ENCODE measurements at places on chromosomes 7 and 10.

GRCh38 chr7:105866102-105866801 lies 10.1 kb downstream of the ATXN7L1 start:
- DNase-seq = no peak

GRCh38 chr10:82856957-82857613 lies 982.1 kb downstream of the NRG3 start:
- no peak for DNase-seq

DNA sequence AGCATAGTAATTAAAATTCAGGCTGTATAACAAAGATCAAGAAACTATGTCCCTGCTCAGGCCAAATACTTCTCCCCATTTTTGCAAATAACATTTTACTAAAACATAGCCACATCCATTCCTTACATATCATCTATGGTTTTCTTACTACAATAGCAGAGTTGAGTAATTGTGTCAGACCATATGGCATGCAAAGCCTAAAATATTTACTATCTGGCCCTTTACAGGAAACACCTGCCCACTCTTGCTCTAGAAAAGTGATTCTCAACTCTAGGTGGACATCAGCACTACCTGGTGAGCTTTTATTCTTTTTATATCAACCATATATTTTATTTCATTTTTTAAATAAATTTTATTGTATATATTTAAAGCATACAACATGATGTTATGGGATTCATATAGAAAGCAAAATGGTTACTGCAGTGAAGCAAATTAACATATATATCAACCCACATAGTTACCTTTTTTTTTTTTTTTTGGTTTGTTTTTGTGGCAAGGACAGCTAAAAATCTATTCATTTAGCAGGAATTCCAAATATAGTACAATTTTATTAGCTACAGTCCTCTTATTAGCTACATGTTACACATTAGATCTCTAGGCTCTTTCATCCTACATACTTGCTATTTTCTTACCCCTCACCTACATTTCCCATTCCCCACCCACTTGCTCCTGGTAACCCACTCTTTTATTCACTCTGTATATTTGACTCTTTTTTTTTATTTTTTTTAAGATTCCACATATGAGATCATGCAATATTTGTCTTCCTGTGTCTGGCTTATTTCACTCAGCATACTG lies 19.6 kb downstream of the ABI1 start:
- no peak for DNase-seq

DNA sequence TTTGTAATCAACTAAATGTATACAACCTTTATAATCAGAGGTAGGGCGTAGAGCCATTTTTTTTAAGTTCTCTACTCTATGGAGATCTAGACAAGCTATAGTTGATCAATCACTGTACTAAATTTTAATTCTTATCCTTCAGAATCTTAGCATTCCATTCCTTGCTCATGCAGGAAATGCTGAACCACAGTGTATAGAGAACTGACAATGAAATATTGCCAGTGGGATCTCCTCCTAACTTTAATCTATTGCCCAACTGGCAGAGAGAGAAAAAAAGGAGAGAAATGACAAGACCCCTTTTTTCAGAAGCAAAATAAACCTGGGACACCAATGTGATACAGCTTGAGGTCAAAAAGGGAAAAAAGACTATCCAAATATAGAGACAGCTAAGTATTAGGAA lies 26.4 kb upstream of the PPP3CB start:
- DNase-seq = no peak

DNA sequence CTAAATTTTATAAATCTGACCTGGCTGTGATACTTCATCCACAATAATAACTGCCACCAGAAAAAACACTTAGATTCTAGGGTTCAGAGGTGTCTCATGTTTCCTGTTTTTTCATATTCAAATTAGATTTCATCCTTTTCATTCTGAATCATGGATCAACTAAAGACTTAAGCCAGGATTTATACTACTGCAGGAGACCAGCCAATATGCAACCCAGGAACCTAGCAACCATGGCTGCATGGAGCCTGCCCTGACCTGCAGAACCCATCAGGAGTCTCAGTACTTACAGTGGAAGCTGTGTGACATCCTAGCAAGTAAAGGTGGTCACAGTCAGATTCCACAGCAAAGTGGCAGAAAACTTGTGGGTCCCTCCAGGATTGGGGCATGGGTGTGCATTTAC lies 40.5 kb upstream of the RNF148 start:
- no peak for DNase-seq

GRCh38 chr7:33815336-33815735 lies 90.0 kb upstream of the BMPER start:
- DNase-seq = no peak

GRCh38 chr7:150368096-150368883 lies at the start of gene REPIN1:
Gene REPIN1, plus strand, starts transcription at chr7:150368822. Its CDS starts 890 bp downstream, at chr7:150369712.
- peak; percentile 80 for DNase-seq

DNA sequence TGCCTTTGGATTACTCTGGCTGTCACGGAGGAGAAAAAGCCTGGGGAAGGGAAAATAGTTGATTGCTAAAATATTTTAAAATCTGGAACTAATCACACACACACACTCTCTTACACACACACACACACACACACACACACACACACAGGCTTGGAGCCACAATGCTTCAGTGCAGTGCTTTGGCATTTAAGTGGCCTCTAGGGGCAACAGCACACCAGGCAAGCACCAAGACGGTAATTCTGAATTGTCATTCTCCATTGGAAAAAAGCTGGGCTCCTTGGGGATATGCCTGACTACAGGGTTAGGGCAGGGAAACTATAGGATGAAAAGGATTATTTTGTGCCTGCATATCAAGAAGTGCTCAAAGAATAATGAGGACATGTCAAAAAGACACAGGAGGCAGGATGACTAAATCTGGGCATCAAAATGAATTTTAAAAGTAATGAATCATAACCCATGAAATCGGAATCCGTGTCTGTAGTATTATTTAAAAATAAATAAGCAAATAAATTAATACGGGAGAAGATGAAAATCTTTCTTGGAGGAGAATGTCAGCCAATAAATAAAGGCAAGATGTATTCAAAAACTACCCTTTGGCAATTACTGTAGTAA lies 30.4 kb upstream of the DDC start:
- DNase-seq = peak; percentile 28

DNA sequence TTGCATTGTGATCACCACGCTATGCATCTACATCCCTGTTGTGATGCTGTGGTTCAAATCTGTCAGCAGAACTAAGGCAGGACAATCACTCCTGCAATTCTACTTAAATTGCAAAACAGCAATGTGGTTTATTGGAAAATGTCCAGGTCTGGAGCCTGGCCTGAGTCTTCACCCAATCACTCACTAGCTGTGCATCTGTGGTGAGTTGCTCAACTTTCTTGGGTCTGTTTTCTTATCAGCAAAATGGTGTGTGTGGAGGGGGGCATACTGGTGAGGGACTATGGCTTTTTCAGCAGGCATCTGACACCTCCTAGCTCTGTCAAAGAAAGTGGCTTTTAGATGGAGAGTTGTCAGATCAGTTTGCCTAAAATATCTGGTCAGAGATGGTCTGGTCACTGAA lies 108.3 kb upstream of the FEZF1 start:
- no peak for DNase-seq

DNA sequence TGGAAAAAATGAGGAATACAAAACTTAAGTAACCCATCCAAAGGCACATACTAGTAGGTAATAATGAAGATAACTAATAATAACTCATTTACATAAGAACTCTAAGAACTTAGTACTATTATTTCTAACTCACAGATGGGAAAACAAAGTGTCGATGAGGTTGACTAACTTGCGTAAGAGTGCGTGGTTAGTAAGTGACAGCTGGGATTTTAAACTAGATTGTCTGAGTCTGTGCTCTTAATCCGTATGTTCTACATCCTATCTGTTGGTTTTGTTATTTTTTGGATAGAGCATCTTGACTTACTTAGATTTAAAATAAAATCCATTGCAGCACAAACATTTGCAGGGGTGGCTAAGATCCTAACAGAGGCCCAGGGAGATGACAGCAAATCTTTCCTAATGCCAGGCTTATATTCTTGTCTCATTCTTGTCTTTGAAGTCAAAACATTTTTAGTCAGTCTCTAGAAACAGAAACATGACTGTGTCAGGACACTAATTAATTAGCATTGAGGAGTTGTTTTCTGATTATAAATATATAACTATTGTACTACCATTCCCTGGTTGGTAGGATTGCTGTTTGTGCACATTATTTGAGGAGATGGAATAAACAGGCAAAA lies 11.7 kb downstream of the RPA3 start:
- no peak for DNase-seq

- no peak for DNase-seq
Observed at GRCh38 chr7:50554431-50555322, 10.5 kb downstream of the DDC start.

DNA sequence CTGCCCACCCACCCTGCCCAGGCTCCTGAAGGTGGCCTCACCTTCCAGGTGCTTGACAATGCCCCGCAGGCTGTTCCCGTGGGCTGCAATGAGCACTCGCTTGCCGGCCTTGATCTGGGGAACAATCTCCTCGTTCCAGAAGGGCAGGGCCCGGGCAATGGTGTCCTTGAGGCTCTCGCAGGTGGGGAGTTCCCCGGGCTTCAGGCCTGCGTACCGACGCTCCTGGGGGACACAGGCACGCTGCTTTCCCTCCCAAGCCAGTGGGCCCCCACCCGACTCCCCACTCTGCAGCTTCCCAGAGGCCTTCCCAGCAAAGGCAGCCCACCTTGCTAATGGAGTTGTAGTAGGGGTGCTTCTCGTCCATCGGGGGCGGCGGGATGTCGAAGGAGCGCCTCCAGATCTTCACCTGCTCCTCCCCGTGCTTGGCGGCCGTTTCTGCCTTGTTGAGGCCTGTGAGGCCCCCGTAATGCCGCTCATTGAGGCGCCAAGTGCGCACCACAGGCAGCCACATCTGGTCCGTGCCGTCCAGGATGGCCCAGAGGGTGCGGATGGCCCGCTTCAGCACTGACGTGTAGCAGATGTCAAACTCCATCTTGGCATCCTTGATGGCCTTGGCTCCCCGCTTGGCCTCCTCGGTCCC lies 456 bp downstream of the PGAM2 start:
- DNase-seq = no peak

DNA sequence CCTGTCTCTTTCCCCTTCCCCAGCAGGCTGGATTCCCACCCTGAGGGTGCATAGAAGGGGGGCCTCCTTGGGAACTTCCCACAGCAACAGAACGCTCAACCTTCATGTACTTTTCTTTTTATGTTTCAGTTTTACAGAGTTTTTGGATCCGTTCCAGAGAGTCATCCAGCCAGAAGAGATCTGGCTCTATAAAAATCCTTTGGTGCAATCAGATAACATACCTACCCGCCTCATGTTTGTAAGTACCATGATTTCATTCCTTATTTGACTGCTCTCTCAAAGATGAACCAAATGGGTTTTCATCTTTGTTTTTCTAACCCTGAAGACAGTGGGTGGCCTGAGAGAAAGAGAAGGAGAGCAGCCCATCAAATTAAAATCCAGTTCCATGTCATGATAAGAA lies 46.7 kb downstream of the PLPP4 start:
- DNase-seq = no peak

DNA sequence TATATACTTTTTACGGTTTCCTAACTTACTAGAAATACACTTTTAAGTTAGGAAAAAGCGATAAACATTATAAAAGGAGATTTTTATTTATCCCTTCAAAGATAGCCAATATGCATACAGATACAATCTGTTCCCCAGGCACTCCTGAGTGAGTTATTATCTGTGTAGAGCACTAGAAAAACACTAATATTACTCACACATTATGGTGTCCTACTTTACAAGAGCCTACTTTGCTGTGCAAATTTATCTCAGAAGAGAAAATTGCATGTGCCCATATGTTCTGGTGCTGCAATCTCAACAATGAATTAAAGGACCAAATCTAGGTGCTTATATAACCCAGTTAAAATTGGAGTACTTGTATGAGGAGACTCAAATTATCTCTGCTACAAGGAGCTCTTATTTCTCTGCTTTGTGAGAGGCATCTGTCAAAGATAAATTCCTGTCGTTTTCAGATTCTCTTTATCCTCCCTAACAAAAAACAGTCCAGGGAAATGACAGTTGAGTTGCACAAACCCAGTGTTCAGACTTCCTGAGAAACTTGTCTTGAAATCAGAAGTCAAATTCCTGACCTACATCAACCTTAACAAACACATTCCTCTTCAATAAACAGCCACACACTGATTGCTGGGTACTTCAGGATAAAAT lies 28.9 kb downstream of the CPA1 start:
- no peak for DNase-seq

DNA sequence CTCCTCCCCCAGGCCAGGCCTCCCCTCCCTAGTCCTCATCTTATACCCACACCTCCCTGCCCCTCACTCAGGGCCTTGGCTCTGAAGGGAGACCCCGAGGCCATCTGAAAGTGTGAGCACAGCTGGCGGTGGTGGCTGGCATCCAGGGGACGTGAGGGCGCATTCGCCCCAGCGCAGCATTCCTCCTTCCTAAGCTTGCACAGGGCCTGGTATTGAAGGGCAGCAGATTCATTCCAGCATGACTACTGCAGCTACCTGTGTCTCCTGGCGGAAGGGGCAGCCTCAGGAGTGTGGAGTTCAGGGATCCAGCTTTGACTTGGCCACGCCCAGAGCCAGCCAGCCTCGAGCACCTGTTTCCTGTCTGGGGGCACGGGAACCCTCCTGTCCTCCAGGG lies 72.6 kb downstream of the PARP12 start:
- peak; percentile 37 for DNase-seq

DNA sequence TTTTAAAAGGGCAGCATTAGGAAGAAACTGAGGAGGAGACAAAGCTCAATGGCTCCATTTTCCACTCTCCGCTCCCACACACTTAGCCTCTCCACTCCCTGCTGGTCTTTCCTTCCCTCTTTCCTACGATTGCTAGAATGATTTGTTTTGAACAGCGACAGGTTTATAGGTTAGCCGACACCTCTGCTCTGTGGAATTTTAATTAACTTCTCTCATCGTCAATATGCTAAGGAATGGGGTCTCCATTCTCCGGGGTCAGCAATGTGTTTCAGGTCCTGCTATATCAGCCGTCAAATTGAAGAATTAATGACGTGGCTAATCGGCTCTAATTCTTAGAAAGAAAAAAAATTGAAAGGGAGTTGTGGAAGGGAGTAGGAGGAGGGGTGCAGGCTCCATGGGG lies 28.9 kb downstream of the FBXW4 start:
- DNase-seq = no peak

DNA sequence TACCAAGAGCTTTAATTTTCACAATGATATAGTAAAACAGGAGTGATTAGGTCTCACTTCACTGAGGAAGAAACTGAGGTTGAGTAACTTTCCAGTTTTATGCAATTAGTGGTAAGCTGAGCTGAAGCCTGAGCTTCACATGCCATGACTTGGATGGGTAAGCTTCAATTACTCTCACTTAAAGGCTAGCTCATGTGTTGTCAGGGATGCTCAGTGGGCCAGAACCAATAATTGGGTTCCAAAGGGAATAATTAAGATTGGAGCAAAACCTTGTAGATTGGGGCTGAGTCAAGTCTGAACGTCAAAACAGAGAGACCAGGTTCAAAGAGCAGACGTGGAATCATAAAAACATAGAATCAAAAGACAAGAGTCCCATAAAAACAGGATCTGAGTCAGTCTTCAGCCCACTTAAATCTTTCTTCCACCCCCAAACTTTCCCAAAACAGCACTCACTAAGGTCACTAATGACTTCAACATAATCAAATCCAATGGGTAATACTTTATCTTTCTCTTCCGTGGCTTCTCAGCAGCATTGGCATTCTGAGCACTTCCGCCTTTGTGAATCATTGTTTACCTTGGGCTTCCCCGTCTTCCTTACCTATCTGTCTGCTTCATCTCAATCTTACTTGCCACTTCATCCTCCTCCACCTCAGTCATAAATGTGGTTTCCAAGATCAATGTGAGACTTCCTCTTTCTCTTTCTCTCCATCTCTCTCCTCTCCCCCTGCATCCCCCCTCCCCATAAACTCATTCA lies 23.0 kb upstream of the EGFR start:
- DNase-seq = no peak

- no peak for DNase-seq
Observed at GRCh38 chr7:55478700-55479099, 93.6 kb downstream of the VOPP1 start.

Data from OCI-LY7 (cell line).